Fibroblast of gingiva (primary cell): ENCODE measurements at places on chromosomes 1 and 21.
A peak's percentile ranks its signal among the peaks of the same experiment; 100 is the strongest.

- no peak for DNase-seq
These were observed 17.2 kb upstream of the NCF2 start for GRCh38 chr1:183607322-183607980.

DNA sequence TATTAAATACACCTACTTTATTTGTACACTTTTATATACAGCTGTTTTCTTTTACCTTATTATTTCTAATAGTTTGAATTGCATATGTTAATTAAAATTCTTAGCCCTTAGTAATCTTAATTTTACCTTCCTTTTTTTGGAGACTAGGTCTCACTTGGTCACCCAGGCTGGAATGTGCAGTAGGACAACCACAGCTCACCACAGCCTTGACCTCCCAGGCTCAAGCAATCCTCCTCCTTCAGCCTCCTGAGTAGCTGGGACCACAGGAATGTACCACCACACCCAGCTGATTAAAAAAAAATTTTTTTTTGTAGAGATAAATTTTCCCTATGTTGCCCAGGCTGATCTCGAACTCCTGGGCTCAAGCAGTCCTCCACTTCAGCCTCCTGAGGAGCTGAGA, 15.0 kb upstream of the SDC3 start:
- no peak for DNase-seq

- no peak for DNase-seq
These were observed 37.6 kb upstream of the DPT start for GRCh38 chr1:168766568-168766967.

DNA sequence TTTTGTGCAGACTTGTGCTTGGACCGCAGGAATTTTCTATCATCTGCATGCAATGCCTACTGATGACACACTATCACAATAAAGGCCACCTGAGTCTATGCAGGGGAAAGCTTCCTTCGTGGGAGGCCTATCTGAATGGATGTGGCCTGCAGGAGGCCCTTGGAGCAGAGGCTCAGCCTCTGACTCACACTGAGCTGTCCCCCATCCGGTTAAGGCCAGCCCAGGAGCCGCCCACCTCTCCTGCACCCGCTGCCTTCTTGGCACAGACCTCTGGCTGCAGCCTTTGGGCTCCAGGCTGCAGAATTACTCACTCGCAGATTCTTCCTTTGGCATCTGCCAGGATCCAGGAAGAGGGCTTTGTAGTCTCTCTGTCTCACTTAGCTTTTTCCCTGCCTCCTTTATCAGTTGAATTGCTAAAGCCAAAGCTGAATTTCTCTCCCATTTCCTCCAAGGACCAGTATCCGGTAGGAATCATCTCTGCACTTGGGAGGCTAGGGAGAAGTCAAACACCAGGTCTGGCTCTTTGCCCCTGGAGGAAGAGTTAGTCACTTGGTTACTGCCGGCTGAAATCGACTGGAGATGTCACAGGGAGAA, 65.1 kb upstream of the JUN start:
- DNase-seq: peak; percentile 91
